Stimulated activated CD4-positive, alpha-beta T cell treated with anti-CD3 and anti-CD28 coated beads, Interleukin-12 subunit alpha, Interleukin-12 subunit beta, amount 100 ng/mL, for 24 hours (primary cell): ENCODE measurements at places on chromosomes 7 and 10.

GRCh38 chr7:96135241-96135640 lies 186.7 kb downstream of the SLC25A13 start:
- DNase-seq = no peak

DNA sequence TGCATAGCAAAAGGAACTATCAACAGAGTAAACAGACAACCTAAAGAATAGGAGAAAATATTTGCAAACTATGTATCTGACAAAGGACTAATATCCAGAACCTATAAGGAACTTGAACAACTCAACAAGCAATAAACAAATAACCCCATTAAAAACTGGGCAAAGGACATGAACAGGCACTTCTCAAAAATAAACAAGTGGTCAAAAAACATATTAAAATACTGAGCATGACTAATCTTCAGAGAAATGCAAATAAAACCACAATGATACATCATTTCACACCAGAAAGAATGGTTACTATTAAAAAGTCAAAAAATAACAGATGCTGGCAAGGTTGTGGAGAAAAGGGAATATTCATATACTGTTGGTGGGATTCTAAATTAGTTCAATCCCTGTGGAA lies 17.1 kb downstream of the MAGI2 start:
- no peak for DNase-seq

- no peak for DNase-seq
Measured at GRCh38 chr10:12685261-12686058, 316.1 kb downstream of the CCDC3 start.

DNA sequence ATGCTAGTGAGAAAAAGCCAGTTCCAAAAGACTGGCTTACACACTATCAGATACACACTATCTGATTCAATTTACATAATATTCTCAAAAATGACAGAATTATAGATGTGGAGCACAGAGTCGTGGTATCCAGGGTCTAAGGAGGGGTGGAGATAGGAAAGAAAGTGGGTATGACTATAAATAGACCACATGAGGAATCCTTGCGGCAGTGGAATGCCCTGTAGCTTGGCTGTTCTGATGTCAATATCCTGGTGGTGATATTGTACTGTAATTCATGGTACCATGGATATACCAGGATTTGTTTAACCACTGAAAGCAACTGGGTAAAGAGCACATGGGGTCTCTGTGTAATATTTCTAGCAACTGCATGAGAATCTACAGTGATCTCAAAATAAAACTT lies 67.7 kb upstream of the TMEM72 start:
- no peak for DNase-seq

DNA sequence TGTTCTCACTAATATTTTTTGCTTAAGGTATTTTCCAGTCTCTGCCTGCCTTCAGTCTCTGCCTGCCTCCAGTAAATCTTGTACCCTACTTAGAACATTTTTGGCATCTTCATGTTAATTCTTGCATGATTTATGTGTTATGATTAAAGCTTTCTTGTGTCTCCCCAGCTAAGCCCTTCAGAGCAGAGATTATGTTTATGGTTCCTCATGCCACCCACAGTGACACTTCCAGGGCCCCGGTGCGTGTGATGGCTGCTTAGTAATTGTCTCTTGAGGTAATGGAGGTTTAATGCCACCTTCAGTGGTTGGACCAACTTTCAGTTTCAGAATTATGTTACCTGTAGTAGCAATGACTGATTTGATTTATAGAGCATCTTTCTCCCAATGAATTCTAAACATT lies 70.6 kb upstream of the MET start:
- DNase-seq = no peak

GRCh38 chr10:50516171-50516570 lies 107.6 kb downstream of the SGMS1 start:
- DNase-seq = no peak

- DNase-seq = peak; percentile 3
Measured at GRCh38 chr10:24208661-24209431, at the start of gene KIAA1217. Gene KIAA1217 (plus strand): TSS chr10:24209138. CDS start chr10:24209194, 56 bp downstream.

GRCh38 chr7:150567871-150568301 lies 696 bp downstream of the GIMAP4 start:
- DNase-seq = no peak

DNA sequence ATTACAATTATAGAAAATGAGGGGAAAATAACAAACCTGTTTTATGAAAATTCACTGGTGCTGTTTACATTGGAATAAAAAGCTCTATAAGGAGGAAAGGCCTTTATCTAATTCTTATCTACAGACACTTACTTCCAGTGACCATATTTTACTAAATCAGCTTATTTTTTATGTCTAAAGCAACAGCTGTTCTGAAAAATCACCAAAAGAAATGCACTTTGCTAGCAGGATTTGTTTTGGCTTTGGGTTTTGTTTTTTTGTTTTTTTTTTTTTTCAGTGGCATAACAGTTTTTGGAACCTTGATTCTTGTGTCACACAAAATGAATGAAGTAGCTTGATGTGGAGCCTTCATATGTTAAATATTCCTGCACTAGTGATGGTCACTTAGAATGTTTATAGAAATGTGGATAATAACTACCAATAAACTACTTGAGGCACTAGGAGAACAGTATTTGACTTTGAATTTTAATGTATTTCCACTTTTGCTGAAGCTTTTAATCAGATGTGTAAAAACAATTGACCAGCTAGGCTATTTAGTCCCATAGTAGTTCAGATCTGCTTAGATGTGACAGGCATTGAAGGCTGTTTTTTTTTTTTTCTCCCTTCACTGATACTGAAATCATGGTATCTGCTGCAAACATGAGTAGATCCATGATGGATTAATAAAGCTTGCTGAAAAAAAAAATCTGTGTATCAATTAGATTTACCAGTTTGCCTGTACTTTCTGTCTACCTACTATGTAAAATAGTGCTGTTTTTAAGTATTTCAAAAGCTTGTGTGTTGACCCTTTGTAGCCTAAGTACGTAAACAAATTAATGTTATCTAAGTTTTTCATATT lies 2.8 kb downstream of the ARL4A start:
- DNase-seq = no peak

DNA sequence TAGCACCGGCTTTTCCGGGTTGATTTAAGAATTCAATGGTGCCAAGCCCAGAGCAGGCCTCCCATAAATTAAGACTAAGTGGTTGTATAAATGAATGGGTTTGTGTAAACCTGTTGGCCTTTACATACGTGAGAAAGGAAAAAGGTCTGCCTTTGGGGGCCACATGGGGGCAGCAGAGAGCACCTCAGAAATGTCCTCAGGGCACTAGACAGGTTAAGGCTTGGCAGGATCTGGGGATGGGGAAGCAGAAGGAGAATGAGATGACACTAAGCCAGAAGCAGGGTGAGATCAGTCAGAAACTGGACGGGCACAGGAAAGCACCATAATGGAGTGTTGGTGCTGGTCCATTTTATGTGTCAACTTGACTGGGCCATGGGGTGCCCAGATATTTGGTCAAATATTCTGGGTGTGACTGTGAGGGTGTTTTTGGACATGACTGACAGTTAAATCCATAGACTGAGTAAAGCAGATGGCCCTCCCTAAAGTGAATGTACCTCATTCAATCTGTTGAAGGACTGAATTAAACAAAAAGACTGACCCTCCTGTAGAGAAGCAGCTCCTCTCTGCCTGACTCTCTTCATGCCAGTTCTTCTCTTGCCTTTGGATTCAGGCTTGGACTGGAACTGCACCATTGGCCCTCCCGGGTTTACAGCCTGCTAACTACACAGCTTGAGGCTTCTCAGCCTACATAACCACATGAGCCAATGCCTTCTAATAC lies 58.9 kb downstream of the FRMPD2 start:
- peak; percentile 42 for DNase-seq
